ENCODE measurements at places on chromosomes 1 and 21.

DNA sequence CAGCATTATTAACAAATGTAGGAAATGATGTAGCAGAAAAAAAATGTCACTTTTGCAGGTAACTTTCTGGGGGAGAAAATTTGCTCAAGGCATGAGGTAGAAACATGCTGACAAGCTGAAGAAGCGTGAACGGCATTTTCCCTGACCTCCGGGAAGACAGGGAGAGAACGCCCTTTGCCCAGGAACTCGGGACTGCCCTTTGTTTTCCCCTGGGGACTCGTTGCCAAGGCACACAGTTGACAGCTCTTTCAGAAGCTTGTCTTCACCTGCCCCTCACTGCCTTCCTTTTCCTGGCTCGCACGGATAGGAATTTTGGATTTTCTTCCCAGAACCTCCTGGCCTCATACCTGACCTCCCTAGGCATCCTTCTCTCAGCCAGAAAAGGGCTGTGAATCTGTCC lies 52.7 kb upstream of the COA6 start:
- DNase-seq: no peak

DNA sequence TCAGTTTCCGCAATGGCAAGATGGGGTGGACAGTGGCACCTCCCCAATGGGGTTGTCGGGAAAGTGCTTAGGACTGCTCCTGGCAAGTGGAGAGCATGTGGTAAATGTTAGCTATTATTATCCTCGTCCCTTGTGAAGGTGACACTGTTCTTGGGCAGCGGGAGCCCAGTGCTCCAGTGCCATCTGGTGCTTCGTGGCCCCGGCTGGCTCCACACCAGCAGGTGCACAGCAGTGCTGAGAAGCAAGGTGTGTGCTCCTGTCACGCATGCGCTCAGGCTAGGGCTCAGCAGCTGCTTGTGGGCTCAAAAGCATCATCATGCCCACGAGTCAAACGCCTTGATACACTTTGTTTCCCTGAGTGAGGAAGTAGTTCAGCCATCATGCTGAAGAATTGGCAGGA lies 24.9 kb upstream of the KCNC4 start:
- no peak for DNase-seq

GRCh38 chr1:154760469-154760933 lies 109.6 kb downstream of the KCNN3 start:
- peak; percentile 63 for DNase-seq

- DNase-seq: no peak
Observed at GRCh38 chr1:6035719-6036118, 10.0 kb upstream of the KCNAB2 start.

DNA sequence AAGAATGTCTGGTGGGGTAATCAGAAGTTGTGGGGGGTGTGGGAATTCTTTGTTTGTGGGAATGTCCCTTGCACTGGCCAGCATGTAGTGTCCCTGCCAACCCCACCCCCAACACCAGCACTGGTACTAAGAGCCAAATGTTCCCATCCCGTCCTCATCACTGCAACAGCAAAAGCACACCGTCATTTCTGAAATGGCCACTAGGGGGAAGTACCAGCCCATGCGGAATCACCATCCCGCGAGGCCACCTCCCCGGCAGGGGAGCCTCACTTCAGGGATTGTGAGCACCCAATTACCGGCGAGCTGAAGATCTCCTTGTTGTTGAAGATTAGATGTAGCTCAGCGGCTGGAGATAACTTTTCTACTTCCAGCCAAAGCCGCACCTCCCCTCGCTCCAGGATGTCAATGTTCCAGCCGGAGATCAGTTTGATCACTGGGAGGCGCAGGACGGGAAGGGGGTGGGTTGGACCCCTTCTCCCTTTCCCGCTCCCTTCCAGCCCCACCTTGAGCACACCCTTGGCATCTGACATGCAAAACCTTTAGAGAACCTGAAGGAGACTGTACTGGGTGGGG lies 41.0 kb downstream of the MYOM3 start:
- DNase-seq: peak; percentile 65
